Fibroblast of mammary gland (primary cell): ENCODE measurements at places on chromosomes 1 and 21.

- DNase-seq = peak; percentile 91
Measured at GRCh38 chr1:160124705-160125478, 9.3 kb downstream of the ATP1A2 start.

GRCh38 chr21:44994695-44995342 is 55.0 kb downstream of the SLX9 start:
- DNase-seq = no peak

DNA sequence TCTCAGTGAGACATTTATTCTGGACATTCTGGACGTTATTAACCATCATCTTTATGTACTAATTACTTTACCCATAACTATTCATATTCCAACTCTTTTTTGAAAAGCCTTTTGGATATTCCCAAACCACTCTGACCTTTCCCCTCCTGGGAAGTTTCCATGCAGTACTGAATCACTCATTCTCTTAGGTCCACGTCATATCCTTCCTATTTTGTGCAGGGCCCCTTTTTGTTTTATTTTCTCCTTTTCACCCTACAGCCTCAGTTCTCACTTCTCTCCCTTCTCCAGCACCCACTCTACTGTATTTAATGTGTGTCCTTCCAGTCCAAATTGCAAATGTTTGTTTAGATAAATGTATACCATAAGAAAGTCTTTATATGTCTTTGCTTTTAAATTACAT is 16.4 kb upstream of the ATP1A1 start:
- DNase-seq = peak; percentile 76

- no peak for DNase-seq
Measured at GRCh38 chr1:185015631-185016030, 29.7 kb upstream of the RNF2 start.

DNA sequence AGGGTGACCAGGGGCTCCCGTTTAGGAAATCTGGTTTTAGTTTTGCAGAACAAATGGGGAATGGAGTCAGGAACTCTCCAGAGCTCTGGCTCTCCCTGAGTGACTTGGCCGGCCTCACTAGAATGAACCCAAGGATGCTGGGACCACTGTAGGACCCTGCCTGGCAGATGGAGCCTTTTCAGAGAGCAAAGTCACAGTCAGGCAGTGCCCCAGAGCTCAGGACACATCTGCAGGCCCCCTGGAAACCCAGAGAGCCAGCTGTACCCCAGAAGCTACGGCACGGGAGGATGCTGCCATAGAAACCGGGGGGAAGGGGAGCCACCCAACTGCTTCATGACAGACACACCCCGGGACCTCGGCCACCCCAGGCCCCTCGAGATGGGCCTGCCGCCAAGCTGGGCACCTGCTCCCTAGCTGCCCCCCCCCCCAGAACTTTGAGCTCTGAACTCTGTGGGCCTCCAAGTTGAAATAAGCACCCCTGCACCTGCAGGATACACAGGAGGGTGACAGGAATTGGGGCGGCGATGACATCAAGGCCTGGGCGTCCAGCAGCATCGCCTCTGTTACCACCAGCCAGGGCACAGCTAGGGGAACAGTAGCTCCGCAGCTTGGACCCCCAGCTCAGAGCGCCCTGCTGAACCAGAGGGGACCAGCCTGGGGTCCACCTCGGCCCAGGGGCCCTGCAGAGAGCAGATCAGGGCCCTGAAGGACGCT is 91.8 kb upstream of the VAMP3 start:
- no peak for DNase-seq

DNA sequence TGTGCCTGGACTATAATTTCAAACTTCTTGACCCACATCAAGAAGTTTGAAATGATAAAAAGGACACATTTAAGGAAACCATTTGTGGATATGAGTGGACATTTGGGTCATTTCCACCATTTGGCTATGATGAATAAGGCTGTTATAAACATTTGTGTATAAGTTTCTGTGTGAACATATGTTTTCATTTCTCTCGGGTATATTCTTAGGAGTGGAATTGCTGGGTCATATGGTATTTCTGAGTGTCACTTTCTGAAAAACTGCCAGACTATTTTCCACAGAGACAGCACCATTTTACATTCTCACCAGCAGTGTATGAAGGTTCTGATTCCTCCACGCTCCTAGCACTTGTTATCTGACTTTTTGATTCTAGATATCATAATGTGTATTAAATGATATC is 50.8 kb downstream of the GPR137B start:
- peak; percentile 37 for DNase-seq

DNA sequence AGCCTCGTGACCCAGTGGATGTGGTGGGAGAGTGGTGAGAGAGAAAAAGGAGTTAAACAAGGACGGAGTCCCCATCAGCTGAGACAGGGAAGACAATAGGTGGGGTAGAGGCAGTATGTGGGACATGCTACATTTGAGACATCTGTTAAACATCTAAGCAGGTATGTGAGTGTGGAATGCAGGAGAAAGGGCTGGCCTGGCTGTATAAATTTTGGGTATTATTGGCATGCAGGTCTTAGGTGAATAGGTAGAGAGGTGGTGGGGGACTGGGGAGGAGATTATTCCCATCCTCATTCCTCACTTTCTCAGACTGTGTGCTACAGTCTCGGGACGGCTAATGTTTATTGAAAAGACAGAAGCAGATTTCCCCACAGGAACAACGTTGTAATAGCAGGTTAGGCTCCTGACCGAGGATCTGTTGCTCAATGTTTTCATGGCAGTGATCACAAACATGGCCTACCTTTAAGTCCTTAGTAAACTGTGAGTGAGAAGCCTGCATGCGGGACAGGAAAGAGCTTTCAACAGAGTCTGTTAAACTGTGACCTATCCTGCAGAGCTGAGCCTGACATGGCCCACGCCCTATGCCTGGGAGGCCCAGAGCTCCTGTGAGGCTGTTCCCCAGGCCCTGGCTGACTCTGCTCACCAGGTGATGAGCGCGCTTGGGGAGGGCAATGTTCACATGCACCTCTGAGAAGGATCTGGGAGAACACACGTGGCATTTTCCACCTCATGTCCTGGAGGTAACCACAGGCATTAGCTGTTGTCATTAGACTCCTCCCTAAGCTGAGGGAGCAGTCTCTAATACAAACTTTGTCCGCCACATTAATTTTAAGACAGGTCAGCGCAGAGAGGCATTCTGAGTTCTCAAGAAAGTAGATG is 16.5 kb downstream of the VSIG8 start:
- no peak for DNase-seq

- DNase-seq = no peak
Measured at GRCh38 chr1:246661451-246661850, 62.8 kb upstream of the SCCPDH start.

DNA sequence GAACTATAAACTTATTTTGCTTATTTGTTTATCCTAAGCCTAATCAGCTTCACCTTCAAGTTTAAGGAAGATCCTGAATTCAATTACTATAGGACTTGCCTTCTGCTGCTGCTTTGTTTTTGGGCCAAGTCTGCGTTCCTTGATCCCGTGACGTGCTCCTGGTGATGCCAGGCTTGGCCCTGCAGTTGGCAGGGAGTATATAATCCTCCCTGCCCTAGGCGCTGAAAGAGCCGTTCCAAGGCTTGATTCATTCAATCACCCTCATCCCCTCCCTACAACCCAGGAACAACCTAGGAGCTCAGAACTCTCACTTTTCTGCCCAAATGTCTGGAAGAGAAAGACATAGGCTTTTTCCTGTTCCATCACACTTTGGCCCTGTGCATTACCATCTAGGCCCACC is 12.4 kb upstream of the LRRN2 start:
- no peak for DNase-seq

GRCh38 chr1:161952607-161953172 is 71.0 kb downstream of the OLFML2B start:
- DNase-seq = peak; percentile 66

DNA sequence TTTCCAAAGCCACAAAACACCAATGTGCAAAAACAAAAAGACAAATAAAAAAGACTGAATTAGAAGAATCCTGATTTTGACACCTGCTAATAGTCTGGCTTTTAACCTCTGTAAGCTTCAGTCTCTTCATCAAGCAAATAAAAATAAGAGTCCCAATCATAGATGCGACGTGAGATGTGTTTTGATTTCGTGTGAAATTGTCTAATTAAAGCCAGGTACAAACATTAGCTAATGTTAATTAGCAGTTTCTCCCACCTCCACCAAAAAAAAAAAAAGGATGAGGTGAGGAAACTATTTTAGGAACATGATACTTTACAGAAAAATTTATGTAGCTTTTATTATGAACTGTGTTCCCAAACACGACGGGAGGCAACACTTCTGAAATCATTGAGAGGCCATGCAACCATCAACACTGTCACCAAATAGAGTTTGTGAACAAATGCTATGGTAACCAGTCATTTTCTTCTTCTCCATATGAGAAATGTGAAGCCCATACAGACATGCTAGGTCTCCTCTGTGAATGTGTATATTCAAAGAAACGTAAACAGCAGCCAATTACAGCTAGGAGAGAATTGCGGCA is 6.7 kb upstream of the EVI5 start:
- no peak for DNase-seq

GRCh38 chr1:22552021-22552420 is 11.3 kb upstream of the EPHA8 start:
- DNase-seq = no peak

GRCh38 chr21:30582870-30583269 is 7.3 kb downstream of the KRTAP22-2 start:
- no peak for DNase-seq

GRCh38 chr1:205967554-205968335 is 24.5 kb upstream of the SLC26A9 start:
- DNase-seq = peak; percentile 31

DNA sequence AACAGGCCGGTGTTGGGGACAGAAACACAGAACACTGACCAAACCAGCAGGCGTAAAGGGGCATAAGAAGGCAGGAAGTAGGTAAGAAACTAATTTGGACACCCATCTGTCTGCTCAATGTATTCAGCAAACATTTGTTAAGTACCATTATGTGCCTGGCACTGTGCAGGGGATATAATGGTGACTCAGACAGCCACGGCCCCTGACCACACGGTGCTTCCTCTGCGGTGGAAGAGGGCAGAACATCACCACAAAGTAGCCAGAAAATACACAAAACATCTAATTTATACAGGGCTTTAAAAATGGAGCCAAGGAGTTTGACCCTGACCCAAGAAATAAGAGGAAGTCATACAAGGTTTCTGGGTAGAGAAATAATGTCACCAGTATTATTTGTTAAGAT is 12.9 kb downstream of the DNAJC11 start:
- DNase-seq = peak; percentile 31

GRCh38 chr21:37207441-37208009 is 59.6 kb downstream of the VPS26C start:
- DNase-seq = peak; percentile 20

DNA sequence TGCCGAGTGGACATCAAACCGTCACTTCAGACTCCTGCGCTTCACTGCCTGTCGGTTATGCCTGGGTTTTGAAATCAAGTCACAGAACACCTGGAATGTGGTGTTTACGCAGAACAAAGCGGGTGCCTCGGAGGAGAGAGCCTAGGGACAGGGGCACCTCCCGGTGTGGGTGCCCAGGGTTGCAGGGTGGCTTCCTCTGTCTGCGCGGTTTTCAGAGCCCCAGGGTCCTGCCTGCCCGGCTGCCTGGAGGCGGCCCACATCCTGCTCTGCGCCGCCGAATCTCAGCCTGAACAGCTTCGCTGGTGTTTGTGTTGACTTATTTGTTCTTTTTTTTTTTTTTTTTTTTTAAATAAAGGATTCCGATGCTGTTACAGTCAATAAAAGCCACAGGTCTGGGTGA is 113.5 kb upstream of the COL6A1 start:
- no peak for DNase-seq

DNA sequence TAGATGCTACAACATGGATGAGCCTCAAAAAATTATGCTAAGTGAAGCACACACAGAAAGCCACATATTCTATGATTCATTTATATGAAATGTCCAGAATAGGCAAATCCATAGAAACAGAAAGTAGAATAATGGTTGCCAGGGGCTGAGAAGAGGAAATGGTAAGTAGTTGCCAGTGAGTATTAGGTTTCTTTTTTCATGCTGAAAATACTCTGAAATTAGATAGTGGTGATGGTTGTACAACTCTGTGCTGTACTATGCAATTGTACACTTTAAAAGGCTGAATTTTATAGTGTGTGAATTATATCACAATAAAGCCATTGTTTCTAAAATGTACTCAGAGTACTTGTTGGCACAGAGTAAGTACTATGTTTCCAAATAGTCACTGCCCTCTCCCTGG is 15.5 kb upstream of the GFI1 start:
- peak; percentile 50 for DNase-seq

DNA sequence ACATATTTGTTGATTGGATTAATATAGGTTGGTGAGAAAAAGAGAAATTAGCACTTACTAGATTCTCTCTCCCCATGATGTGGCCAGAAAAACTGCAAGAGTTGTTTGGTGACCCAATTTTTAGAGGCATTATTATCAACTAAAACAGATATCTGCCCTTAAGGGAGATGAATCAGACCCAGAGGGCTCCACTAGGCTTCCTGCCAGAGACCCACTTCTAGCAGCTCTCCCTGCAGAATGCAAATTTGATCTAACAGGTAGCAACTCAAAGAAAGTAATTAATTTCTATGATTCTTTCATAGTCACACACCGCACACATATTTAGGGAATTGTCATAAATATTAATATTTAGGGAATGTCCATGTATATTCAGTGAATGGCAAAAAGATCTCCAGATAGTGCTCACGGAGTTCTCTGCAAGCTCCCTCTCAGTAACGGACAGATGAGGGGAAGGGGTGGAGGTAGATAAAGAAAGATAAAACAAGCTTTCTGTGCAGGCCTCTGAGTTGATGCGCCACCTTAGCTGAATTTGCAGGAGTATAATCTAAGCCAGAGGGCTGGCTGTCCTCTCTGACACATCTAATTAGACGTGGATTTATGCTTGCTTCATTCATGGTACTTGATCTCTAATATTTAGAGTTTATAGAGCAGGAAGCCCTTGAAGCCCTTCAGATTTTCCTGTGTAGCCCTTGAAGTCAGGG is 84.1 kb upstream of the CCDC190 start:
- DNase-seq = no peak

- DNase-seq = no peak
Measured at GRCh38 chr1:63828322-63829044, 54.7 kb downstream of the ROR1 start.

DNA sequence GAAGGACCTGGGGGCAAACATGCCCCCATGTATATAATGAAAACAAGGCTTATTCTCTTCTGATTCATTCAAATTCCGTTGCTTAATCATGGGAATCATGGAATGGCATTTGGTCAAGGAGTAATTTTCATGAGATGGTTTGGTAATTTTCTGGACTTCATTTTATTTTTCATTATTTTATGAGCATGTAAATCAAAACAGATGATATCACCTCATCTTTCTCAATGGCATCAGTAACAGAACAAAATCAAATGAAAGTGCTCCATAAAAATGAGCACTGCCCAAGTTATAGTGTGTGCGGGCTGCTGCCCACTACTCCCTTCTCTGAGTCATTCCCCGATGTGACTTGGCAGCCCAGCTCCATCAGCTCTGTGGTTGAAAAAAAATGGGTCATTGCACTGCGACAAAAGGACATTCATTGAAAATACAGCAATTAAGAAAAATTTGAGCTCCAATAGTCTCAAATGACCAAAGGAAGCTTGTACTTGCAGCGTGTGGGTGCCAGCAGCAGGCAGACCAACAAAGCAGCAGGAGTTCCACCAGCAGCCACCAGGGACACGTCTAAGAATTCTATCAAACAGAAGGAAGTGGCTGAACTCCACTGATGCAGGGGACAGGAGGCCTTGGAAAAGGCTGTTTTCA is 84.3 kb upstream of the VAV3 start:
- peak; percentile 44 for DNase-seq

GRCh38 chr1:30476476-30476875 is 246.9 kb downstream of the MATN1 start:
- no peak for DNase-seq
